ENCODE measurements at places on chromosomes 12 and 14.

DNA sequence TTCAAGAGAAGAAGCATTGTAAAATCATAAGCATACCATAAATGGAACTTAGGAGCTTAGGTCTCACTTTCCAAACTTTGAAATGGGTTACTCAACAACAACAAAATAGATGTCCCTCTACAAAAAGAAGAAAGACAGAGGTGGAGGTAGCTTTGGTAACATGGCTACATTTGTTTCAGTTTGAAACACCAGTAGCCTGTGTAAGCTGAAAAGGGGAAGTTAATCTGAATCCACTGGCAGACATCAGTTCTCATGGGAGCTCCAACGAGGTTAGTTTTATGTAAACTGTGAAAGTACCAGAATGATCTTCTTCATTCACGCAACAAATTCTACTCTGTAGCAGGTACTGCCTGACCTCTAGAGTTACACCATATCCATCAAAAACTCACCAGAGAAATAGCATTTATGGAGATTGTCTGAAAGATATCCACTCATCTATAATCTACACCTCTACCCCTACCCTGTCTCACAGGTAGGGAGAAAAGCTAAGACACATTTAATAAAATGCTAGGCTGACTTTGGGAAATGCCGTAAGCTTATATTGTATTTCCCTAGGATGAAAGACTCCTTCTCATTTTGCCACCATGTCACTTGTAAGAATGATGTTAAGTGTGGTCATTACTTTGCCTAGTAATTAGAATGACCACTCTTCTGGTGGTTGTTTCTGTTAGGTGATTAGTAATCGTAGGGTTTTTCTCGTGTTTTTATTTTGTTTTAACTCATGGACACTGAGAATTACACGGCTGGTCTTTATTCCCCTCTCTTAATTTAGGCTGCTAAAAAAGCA is 224.1 kb downstream of the ASCL1 start:
- no peak for DNase-seq

- DNase-seq: no peak
These were observed 202.4 kb downstream of the ITPR2 start for GRCh38 chr12:26630546-26631027.

DNA sequence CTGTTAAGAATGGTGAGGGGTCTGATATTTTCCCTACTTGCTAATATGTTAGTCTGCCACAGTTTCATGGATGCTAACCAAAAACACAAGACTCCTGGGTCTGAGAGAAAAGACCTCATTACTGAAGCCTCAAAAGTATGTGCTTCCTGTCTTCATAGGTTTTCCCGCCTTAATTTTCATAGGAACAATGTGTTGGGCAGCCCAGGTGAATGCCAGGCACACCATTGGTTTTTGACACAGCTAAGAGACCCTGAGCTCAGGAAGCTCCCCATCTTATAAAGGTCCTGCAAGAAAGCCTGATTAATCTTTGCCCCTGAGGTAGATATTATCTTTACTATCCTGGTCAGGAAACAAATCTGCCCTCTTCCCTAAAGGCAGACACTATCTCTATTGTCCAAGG is 464.1 kb downstream of the MDGA2 start:
- no peak for DNase-seq

DNA sequence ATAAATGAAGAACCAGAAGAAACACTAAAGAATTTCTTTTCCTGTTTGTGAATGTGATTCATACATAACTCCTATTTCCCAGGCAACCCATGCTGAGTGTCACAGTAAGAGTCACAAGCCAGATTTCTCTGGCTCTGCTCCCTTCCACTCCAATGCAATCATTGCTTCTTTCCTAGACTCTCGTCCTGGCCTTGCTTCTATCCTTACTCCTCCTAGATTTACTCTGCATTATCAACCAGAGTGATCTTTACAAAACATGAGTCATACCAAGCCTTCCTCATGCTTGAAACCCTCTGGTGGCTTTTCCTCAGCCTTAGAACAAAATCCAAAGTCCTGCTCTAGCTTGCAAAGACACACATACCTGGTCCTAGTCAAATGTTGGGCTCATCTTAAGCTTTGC is 13.3 kb downstream of the IL22 start:
- no peak for DNase-seq

- DNase-seq: no peak
These were observed 165.7 kb downstream of the AKAP6 start for GRCh38 chr14:32494609-32495434.

DNA sequence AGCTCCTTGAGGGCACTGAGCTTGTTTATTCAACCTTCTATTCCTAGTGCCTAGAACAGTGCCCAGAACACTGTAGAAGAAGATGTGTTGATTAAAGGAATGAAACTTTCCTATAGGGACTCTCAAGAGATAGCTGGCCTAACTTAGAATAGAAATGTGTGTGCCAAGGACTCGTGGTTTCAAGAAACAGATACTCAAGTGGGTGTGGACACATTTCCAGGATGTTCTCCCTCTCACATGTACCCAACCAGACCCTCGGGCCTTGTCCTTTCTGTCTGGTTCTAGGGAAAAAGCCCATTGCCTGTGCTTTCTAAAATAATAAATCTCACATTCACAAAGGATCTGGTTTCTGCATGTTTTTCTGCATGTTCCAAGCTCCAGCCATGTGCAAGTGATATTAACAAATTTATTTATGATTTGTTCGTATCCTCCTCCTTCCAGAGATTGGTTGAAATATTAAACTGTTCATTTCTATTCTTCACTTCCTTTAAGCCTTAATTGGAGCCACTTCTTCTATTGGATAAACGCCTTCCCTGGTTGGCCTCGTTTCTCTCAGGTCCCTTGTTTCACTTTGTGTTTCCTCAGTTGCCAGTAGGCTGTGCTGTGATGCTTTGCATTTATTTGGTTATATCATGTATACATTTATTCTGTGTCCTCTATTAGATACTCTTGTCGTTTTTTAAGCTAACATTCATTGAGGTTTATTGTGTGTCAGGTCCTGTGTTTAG is 89.8 kb downstream of the CRADD start:
- peak; percentile 9 for DNase-seq

DNA sequence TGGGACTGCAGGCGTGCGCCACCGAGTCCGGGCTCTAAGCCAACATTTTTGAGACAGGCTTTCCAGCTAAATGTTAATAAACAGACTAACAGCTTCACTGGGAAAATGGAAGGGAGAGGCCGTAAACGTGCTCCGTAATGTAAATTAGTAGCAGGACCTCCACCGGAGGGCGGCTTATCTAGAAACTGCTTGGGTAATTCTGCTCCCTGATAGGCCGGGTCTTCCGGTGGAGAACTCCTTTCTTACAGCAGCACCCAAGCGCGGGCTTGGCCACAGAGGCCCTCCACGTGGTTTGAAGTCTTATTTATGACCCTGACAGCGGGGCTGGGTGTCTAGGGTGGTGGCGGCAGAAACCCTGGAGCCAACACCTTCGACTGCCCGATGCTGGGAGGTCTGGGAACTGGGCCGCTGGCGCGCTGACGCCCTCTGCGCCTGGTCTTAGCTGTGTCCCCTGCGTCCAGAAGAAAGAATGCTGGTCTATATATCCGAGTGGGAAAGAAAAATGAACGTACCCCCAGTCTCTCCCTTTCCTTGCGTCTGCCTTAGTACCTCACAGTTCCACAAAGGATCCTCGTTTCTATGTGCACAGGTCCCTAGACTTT is 1.7 kb downstream of the DPPA3 start:
- DNase-seq: no peak

- DNase-seq: peak; percentile 64
These were observed 180.0 kb upstream of the PRMT8 start for GRCh38 chr12:3311027-3311402.

GRCh38 chr12:88308825-88309224 is 166.7 kb downstream of the TMTC3 start:
- no peak for DNase-seq

DNA sequence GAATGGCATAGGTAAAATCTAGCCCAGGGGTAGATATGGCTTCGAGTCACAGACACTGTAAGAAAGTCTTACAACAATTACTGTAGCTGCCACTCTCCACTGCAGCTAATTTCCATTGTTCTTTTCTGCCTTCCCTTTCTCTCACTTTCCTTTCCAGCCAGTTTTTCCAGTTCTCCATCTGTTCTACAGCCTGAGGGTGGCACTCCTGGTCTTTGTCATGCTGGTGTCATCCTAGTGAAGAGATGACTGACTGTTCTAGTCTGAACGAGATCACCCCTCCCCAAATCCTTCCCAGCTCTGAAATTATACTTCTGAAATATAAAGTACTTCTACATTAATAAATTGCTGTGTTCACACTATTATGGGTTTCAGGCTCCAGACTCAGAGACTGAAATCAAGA is 74.2 kb upstream of the CSRP2 start:
- peak; percentile 39 for DNase-seq

DNA sequence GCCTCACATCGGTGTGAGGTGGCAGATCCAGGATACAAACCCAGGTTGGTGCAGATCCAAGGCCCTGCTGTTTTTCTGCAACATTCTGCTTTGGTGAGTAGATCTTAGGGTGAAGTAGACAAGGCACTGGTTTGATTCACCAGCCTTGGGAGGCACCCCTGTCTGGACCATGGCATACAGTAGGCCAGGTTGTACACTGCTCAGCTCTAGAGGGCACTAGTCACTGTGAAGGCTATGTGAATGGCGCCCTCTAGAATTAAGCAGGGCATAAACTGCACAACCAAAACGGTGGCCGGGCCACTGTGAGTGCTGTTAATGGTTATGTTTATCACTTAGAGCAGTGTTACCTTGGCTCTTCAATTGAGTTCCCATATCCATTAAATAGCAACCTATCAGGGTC is 280.6 kb upstream of the PWP1 start:
- peak; percentile 18 for DNase-seq

DNA sequence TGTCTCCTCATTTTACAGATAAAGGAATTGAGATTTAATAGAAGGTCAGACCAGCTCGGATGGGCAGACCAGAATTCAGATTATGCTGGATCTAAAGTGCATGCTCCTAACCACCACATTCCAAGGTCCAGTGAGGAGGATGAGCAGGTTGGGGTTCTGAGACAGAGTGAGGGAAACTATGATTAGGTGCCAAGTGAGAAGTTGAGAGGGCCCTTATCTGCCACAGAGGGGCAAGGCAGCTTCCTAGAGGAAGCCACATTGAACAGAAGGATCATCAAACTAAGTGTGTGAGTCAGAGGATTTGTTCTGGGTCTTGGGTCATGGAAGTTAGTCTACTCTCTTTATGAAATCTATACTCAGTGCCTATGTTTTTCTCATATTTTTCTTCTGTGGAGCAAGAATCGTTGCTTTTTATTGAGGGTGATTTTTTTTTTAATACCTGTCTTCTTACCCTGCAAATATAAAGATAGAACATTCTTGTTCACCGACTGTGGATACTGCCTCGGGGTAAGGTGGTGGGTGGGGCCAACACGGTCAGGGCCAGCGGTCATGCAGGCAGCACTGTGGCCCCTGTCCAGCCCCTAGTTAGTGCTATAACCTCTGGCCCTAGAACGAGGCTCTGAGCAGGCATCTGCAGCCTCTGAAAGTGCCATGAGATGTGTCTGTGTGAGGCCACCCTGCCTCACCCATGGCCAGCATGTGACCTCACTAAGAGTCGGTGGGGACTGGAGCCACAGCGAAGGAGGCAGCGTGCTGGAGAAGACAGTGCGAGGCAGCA is 55.6 kb upstream of the PTHLH start:
- no peak for DNase-seq

DNA sequence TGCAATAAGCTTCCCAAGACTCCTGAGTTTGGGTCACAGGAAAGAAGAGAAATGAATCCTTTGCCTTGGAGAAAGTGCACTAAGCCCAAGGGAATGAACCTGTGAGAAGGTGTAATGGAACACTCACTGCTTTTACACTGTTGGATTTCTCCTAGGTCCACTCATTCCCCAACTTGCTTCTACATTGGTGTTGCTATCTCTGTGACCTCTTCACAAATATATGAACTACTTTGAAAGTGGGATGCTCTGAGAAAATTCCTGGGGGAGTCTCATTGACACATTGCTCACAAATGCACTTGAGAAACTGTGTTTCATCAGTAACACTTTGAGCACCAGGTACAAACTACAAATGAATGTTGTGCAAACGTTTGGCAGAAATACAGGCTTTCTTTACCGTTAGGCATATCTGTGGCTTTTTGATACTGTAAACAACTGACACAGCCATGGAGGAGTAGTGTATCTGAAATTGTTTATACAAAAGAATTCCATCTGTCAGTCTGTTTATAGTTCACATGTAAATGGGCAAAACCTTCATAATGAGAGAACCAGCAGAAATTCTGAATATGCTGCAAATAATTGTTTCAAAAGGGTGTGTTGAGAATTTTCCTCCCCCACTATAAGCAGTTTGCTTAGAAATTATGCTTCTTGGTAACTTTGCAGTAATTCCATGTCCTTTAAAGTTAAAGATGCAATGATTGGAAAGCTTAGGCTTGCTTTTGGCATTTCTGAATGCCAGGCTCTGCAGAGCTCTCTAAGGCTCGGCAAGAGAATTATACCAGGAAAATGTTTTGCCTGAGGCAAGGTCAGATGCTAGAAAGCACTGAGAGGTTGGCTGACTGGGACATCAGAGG is 348.5 kb upstream of the DDHD1 start:
- DNase-seq: no peak

DNA sequence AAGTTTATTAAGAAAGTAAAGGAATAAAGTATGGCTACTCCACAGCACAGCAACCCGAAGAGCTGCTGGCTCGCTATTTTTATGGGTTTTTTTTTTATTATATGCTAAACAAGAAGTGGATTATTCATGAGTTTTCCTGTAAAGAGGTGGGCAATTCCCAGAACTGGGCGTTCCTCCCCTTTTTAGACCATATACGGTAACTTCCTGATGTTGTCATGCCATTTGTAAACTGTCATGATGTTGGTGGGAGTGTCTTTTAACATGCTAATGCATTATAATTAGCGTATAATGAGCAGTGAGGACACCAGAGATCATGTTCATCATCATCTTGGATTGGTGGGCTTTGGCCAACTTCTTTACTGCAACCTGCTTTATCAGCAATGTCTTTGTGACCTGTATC is 372.5 kb downstream of the ZFP36L1 start:
- DNase-seq: no peak

DNA sequence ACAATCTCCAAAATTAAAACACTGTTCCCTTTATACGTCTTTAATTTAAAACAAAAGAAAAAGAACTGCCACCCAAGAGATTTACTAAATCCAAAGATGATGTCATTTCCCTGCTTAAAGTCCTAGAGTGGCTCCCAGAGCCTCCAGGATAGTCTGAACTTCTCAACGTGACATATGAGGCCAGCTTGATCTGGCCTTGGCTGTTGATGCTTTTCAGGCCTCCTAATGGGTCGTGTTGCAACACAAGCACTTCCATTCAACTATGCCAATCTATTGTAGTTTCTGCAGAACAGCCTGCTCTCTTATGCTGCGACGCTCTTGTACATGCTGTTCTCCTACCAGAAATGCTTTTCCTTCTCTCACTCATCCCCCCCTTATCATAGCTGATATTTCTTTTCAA is 35.7 kb downstream of the LGR5 start:
- DNase-seq: peak; percentile 7

- DNase-seq: no peak
These were observed 26.0 kb upstream of the SPATA7 start for GRCh38 chr14:88359500-88359899.

- peak; percentile 48 for DNase-seq
These were observed 6.5 kb upstream of the PRPH start for GRCh38 chr12:49288412-49288853.

- no peak for DNase-seq
These were observed 797.4 kb upstream of the FBXO33 start for GRCh38 chr14:40229676-40230075.

GRCh38 chr12:56629459-56630179 is 507 bp downstream of the BAZ2A start:
- no peak for DNase-seq

GRCh38 chr12:50166799-50167048 is 445 bp downstream of the CERS5 start:
- DNase-seq: peak; percentile 53

- no peak for DNase-seq
These were observed 90.1 kb downstream of the NUAK1 start for GRCh38 chr12:106048676-106049075.
